ENCODE measurements at places on chromosomes 7 and 10.

- ATAC-seq, result no peak
These were observed 88.0 kb downstream of the SNX10 start for GRCh38 chr7:26379711-26380110.

DNA sequence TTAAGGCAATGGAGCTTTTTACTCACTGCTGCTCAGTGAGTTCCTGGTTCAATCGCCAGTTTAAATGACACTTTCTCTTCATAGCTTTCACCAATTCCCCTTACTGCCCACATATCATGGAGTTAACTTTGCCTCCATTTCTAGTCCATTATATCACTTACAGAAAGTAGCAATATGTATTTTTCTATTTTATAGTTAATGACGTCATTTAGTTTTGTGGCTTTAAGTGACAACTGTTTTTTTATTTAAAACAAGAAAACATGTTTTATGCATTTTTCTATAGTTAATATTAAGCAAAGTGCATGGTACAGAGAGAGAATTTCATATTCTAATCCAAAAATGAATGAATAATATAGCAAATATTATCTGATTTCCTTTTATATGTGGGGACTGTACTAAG, 363.3 kb downstream of the CDC14C start:
- no peak for ATAC-seq

- peak; percentile 74 for ATAC-seq
These were observed 14.2 kb upstream of the CAMK2G start for GRCh38 chr10:73888514-73888913.

DNA sequence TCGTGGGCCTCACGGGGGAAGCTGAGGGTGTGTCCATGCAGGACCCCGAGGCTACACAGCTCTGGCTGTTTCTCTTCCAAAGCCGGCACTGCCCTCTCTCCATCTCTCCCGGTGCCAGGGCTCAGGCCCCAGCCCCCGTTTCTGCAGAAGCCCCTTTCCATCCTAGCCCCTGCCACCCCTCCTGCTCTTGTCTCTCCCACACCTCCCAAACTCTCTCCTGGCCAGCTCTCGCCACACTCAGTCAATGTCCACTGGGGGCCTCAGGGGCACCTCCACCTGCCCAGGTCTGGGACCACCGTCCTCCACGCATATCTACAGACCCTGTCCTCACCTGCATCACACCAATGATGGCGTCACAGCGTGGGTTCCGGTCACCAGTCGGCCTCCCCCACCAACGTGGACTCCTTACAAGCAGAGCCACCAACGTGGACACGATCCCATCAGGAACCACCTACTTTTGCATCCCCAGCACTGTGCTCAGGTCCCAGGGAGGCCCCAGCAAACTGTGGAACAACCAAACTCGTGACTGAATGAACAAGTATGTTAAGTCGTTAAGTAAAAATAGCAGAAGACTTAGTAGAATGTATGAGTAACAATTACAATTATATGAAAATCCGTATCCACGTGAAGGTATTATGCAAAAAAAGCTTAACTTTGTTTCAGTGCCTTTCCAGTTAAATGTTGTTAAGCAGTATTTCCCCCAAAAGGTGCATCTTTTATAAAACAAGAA, 38.4 kb downstream of the DIP2C start:
- ATAC-seq, result peak; percentile 8

DNA sequence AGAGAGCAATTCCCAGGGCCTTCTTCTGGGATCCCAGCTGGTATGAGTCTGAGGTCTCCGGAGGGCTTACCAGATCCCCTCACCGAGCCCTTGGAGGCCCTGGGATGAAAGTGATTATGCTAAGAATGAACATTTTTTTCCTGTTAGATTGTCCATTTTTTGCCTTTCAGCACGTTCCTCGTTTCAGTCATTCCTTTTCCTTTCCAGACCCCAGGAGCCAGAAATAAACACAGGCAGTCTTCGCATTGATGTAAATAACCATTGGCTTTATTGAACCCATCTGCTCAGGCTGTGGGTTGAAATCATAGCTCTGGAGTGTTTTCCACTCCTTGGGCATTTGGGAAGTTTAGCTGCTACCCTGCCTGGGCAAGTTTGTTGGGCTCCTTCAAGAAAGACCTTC, 320.9 kb upstream of the AUTS2 start:
- ATAC-seq, result no peak

DNA sequence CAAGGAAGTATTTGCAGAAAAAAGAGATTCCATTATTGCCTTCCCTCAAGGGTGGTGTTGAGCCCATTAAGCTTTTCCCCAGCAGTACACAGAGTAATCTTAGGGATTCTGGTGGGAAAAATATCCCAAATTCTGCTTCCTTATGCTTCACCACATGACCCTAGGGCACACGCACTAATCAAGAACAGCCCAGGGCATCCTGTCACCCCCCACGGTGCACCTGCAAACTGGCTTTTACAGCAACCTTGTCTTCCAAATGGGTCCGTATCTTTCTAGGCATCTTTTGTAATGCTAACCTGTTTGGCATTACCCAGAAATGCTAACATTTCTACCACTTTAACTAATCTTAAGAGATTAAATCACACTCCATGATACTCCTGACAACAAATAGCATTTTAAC, 926 bp upstream of the C7orf33 start:
- no peak for ATAC-seq

GRCh38 chr7:47373871-47374451, 207.9 kb downstream of the TNS3 start:
- no peak for ATAC-seq

DNA sequence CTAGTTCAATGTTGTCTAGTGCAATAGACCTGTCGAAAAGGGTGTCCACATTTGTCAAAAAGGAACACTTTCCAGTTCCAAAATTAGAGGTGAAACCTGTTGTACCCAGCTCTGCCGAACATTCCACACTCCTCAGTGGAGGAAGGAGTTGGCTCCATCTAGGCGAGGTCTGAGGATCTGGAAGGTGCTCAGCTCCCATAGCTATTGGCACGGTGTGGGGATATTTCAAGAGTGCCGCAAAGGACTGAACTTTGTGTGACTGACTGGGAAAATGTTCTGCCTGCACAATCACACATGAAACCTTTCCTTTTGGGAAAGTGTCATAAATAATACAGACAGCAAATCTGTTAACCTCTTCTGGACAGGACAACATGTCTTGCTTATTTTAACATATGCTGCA, 48.1 kb upstream of the ZEB1 start:
- ATAC-seq, result no peak

DNA sequence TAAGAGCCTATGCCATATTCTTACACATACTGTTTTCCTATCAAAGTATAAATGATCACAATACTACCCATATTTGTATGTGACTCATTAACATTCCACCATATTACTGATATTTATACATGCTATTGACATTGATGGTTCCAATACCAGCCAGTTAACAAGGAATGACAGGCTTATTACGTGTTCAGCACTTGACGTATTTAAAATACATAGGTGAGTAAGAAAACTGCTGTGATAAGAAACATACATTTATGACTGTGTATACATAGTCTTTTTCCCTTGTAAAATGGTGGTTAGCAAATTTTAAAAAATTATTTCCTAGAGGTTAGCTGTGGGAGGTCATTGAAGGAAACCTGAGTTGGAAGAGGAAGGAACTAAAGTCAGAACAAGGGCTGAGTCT, 81.1 kb upstream of the NEUROD6 start:
- ATAC-seq, result no peak

DNA sequence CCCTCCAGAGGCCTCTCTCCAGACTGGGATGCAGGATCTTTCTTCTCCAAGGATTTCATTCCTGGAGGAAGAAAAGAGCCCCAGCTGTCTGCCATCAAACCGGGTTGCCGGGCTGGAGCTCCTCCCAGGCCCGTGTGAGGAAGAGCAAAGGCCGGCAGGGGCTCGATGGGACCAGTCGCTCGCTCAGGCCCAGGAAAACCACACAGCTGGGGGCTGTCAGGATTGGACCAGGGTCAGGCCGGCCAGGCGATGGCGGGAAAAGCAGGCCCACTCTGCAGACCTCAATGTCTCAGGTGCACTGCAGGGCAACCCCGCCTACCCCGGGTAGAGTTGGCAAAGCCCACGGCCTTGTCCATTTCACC, 98.1 kb upstream of the DNAAF5 start:
- ATAC-seq, result no peak

DNA sequence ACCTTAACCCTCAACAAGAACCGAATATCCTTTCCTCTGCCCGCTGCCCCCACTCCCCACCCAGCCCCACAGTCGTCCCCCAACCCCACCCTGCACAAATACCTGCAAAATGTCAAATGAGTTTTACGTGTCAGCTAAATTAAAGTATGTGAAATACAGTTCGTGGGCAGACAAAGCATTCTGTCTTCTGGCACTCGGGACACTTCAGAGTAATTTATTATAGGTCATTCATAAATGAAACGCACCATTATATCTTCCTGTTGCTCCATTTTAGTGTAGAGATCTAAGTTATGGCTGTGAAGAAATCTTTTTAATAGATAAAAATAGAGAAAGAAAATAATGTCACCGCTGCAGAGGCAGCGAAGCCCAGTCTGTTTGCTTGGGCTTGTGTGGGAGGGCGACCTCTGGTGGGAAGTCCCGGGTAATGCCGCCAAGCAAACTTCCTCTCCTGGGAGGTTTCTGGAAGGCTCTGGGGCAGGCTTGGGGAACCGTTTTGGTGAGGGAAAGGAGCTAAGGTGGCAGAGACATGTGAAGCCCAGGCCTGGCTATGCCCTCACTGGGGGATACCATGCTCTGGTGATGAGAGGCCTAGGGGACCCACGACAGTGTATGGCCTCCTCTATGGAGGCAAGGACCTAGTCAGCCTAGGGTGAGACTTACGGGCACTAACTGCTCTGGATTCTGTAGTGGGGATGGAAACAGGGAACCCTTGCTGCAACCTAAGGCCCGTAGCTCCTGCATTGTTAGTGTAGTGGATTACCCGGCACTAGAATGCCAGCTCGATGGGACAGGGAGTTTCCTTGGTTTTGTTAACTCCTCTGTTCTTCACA, 604.9 kb downstream of the LRMDA start:
- ATAC-seq, result peak; percentile 81

DNA sequence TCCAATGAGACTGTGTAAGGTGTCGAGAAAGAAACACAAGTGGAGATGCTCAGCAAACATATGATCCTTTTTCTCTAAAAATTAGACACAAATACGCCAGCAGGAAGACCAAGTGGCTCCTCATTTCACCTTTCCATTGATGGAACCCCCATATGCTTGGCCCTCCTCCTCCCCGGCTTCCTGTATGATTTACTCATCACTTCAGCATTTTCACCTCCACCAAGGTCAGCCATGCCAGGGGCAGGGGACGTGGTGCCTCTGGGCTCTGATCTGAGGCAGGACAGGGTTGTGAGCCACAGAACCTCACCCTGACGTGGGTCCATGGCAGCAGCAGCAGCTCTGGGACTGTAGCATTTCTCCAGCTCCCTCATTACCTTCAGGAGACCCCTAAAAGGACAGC, 116.8 kb upstream of the PFKP start:
- no peak for ATAC-seq

- ATAC-seq, result no peak
These were observed 131.8 kb downstream of the GFRA1 start for GRCh38 chr10:116141246-116141645.

GRCh38 chr7:12569673-12570072, 847 bp upstream of the SCIN start:
- ATAC-seq, result no peak

DNA sequence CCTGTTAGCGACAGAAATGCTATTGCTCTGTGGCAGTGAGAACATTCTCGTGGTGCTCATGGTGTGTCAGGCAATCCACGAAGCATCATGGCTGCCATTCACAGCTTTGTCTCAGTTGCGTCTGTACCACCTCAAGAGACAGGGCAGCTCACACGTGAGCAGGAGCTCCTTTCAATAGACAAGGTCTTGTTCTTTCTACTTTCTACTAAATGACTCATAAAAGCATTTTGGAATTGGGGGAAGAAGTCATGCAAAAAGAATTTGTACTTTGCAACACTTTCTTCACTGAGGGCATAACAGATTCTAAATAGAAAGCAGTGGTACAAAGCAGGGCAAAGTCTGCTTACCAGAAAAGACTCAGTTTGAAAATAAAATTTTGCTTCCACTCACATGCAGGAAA, 638.5 kb downstream of the PHTF2 start:
- ATAC-seq, result no peak

DNA sequence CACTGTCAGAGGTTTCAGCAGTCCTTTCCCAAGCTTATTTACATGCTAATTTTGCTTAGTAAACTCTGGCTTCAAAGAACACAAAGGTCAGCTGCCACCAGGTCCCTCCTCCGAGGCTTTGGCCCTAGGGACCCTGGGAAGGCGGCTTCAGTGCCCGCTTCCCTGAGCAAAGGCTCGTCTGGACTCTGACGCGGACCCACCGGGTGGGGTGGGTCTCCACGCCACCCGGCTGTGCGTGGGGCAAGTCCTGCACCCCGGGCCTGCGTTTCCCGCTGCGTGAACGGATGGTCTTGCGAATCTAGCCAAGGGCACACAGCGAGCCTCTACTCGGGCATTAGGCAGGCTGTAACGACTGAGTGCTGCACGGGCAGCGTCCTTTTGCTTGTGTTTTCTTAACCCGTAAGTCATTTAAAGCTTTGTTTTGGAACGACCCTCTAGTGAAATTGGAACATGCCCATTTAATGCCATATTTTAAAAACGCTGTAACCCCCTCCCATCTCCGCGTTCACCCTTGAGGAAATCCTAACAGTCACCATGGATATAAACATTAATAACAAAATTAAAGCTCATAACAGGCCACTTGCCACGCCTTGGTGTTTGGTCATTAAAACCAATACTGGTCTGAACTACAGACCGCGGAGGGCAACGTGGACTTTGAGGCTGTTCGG, 828 bp downstream of the BNIP3 start:
- no peak for ATAC-seq

DNA sequence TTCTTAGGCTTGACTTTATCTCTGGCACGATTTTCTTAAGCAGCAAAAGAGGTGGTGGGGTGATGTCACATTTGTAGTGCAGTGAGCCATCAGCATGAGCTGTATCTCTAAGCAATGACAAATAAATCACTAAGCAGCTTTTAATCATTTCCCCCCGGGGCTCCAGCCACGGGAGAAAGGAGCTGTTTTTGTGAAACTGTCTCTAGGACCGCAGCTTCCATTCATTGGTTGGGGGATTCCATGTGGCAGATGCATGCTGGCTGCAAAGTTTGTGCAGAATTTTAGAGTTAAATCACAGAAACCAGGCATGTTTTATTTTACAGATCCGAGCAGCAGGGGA, 464 bp downstream of the KIAA1217 start:
- peak; percentile 42 for ATAC-seq

DNA sequence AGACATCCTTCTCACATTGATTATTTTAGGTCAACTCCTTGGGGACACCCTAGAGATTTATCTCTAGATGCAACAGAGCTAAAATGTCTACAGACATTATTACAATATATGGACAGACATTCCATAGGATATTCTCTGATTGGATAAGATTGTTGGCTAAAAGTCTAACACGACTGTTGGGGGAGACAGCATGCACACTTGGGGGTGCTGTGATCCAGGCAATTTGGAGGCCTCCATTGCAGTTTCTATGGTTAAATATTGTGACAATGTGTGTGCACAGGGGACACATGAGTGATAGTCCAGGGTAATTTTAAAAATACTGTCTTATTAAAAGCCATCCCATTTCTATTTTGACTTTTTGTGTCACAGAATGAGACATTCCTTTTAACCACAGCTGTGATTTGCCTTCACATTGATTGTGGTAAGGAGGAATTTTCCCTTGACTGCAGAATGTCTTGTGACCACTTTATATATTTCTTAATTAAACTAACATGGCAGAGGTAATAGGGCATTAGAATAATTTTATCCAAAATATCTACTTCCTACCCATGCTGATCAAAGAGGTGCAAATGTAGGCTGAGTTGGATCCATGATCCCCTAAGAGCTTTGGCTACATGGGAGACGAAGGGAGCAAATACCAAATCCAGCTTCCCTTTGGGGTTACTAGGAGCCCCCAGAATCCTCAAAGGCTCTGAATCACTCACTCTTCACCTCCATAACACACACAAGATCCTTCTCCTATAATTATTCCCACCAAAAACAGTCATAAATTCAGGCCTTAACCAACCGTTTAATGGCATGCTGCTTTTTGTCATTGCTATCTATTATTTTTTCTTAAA, 7.3 kb downstream of the TFPI2 start:
- no peak for ATAC-seq
